ENCODE measurements at places on chromosomes 11 and 22.

DNA sequence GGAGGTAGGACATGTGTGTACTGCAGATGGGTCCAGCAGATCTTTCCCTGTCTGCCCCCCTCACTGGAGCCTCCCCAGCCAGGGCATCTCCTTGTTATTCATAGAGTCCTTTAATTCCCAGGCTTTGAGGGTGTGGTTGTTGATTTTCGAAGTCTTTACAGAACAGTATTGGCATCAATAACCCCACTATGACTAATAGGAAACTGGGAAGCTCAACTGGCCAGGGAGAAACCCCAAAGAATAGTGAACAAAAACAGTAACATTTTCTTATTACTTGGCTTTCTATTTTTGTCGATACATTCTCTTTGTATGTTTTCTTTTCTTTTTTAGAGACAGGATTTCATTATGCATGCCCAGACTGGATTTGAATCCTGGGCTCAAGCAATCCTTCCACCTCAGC is 57.9 kb downstream of the NF2 start:
- DNase-seq = no peak

DNA sequence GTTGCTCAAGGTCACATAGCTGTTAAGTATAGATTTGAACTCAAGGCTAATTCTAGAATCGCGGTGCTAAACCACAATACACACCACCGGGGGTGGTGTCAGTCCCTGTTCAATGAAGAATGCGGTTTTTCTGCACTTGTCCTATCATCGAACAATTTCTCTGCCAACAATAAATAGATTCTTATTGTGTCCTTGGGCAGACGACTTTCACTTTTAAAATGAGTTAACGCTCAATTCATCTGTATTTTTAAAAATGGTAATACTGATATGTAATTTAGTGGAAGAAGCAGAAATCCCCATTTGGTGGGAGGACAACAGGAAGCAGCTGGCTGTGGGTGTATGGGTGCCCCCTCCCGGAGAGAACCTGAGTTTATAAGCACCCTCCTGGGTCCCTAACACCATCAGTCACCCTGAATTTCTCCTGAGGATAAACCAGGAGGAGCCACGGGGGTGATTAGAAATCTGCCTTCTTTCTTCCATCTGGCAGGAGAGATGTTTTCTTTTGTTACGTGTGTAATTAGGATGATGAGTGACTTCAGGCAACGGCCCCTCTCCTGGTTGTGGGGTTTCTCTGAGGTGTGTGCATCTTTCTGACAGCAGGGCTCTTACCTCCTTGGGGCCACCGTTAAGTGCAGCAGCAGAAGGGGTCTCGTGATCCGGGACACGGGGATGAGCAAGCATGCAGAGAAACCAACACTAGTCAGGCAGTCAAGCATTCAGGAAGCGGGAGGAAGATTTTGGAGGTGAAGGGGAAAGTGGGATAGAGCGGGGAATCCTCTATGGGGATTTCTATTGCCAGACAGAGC is 87.7 kb downstream of the GRAMD1B start:
- no peak for DNase-seq

DNA sequence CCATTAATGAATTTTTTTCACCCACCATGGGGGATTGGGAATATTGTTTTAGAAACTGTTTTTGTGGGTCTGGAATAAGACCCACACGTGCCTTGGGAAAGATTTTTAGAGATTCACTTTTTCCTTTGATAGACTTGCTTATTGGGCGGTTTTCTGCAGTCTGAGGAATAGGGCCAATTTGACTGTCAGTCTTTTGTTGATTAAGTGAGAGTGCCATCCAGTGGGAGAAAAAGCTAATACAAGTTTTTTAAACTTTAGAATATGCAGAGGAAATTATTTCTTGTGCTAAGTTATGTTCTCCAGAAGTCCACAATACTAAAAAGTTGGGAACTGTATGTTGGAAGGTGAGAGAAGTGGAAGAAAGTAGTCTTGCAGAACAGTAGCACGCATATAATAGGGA is 56.1 kb downstream of the PRMT3 start:
- no peak for DNase-seq

GRCh38 chr11:15072551-15073143 is 746 bp upstream of the CALCB start:
- no peak for DNase-seq

DNA sequence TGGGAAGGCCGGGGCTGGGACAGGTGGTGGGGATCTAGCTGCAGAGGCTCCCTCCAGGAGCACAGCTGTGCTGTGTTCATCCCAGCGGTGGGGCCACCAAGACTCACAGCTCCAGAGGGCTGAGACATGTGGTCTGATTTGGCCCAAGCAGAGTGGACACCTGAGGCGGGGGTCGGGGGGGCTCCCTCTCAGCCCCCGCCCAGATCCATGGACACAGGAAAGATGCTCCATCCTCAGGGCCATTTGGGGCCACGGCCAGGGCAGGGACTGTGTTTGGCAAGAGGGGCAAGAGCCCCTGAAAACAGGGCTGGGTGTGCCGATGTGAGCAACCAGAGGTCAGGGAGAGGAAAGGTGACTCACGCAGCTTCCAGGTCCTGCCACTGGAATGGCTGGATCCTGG is 219.4 kb downstream of the BRD1 start:
- DNase-seq = no peak

Measured in colonic mucosa (tissue), 4 donors.